Activated CD4-positive, alpha-beta T cell treated with anti-CD3 and anti-CD28 coated beads, Interleukin-2, amount 50 U/mL, for 4 hours (primary cell): ENCODE measurements at places on chromosomes 5 and 9.

DNA sequence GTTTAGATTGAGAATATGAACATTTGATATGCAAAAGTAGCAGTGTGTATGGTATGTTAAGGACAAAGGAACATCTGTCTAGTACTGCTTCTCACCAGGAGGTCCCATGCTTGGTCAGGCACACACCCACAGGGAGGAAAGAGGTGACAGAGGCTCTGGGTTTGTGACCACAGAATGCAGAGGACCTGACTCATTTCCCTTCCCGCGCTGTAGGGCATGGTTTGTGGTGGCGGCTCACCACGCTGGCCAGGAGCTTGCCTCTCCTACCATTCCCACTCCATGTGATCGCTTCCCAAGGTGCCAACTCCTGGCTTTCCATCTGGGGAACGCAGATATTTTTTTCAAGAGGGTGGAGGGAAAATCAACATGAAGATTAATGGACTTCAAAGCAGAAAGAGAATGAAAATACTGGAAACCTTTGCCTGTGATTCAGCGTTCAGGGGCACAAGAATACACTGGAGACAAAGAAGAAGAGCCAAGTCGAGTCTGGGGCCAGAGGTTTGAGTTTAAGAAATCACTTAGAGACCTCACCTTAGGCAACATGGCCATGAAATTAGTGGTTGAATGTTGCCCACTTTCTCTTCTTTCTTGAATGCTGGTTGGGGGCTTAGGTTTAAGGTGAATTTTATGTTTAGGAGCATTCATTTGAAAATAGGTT lies 477.8 kb downstream of the CCDC171 start:
- no peak for DNase-seq

DNA sequence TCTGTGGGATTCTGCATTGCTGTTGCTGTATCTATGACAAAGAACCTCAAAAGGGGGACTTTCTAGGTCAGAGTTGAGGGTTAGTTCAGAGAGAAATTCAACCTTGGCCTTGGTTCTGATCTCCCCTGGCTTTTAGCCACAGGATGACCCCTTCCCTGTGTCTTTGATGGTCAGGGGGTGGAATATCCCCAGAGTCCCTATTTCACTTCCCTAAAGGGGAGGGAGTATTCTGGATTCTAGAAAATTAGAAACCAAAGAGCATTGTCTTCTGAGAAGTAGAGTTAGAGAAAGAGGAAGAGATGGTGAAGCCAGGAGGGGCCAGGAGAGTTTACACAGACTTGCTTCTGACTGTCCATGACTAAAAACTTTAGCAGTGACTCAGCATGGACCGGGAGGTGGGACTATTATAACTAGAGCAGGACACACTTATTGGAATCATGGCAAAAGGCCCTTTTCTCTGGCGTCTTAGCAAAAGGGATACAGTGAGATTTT lies 56.2 kb upstream of the LPAR1 start:
- no peak for DNase-seq

- no peak for DNase-seq
Observed at GRCh38 chr5:172090976-172091547, 84.6 kb upstream of the FBXW11 start.

- no peak for DNase-seq
Observed at GRCh38 chr9:91037511-91038482, 236.2 kb downstream of the SYK start.

- no peak for DNase-seq
Observed at GRCh38 chr5:131285703-131286399, 22.0 kb downstream of the CDC42SE2 start.

DNA sequence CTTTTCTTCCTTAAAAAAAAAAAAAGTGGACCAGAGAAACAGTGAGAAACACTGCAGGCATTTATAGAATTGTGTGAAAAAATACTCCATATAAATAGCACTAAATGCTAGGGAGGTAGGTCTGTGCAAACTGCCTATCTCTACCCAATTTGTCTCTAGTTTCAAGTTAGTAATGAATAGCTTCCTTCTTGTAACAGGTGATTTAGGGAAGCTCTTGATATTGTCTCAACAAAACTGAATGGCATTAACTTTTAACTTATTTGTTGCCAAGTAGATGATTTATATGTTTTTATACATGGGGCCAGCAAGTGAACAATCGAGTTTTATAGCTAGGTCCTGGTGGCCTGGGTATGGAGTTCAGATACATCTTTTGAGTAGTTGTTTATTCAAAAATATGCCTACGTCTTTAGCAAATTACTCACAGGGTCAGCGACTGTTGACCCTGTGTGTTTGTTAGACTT lies 283.6 kb downstream of the NR3C1 start:
- no peak for DNase-seq

DNA sequence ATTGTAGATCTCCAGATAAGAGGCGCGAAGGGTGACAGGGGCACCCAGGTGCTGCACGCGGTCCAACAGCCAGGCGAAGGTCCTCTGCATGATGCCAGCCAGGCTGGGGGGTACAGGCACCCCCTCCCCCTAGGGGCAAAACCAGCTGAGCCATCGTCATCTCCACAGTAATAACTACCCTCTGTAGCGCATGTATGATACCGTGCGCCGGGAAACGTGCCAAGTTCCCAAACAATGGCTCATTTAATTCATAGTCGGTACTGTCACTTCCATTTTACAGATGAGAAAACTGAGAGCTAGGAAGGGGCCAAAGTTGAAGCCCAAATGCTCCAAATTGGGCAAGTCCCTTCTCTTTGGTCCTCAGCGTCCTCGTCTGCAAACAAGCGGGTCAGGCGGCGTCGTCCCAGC lies 1.5 kb downstream of the KIF12 start:
- DNase-seq: no peak

DNA sequence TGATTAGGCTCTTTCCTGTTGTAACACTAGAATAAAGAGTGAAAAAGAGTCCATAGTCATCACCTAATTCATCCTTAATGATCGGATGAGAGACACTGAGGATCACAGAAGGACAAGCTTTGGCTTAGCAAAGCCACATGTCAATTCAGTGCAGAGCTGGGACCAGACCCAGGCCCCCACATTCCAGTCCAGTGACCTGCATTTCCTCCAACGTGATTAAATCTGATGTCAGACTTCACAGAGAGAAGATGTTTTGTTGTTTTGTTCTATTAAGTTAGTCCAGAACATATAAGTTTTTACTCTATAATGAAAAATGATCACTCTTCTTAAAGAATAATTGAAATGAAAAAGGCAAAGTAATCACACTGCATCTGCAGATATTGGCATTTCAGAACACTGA lies 377.9 kb upstream of the PAPPA start:
- DNase-seq: no peak

DNA sequence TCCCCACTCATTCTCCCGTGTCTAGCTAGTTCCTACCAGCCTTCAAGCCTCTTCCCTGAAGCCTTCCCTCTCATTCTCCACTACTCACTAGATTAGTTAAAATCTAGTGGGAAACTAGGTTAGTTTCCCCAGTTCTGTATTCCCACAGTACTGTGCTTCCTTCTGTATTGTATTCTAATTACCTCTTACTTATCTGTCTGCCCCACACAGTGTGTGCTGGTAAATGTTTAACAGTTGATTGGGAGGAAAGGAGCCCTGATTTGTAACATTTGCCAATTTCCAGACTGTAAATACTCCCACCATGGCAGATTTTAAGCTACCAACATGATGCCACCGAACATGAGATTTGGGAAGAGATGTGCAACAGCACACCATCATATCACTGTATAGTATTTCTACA lies 8.3 kb downstream of the KLHL3 start:
- DNase-seq: no peak

DNA sequence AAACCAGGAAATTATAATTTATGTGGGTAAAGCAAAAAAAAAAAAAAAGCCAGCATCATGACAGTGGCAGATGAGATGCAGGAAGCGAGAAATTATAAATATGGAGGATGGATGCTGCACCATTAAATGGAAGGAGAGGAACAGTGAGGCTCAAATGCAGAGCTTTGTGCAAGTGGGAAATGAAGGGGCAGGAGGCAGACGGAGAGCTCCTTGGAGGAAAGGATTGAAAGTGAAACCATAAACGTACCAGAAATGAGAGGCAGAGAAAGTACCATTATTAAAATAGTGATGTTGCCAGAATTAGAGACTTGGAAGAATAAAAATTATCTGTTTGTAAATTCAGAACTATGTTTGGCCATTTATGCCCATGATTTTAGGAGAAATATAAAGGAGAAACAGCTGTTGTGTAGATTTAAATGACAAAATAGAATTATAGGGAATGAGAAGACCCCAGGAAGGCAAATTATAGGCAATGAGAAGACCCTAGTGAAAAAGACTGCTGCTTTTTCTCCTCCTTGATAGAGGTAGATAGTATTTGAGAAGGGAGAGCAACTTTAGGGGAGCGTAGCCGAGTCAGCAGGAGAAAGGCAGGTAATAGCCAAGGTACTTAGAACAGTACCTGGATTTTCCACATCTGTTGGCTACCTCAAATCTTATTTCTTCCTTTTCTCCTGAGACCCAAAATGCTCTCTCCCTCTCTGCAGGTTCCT lies 341.0 kb upstream of the CD180 start:
- no peak for DNase-seq

DNA sequence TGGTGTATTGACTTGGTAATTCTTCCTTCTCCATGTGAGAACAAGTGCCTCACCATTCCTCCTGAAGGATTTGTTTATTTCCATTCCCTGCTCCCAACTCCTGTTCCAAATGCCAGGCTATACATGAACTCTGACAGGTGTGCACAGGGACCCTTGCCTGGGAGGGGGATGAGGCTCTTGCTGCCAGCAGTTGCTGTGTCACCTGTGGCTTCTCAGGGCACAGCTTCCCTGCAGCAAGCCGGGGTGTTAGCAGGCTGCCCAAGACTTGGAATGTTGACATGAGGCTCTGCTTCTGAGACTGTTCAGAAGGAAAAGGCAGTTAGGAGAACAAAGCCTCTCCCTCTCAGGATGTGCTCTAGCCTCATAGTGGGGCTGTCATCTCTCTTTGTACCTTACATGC lies 131.3 kb downstream of the DOCK2 start:
- no peak for DNase-seq

- no peak for DNase-seq
Observed at GRCh38 chr9:68706363-68707201, 1.5 kb downstream of the PIP5K1B start.

- DNase-seq: no peak
Observed at GRCh38 chr9:129478461-129478860, 142.4 kb downstream of the C9orf50 start.

- no peak for DNase-seq
Observed at GRCh38 chr5:154258531-154259217, 68.1 kb downstream of the GALNT10 start.

DNA sequence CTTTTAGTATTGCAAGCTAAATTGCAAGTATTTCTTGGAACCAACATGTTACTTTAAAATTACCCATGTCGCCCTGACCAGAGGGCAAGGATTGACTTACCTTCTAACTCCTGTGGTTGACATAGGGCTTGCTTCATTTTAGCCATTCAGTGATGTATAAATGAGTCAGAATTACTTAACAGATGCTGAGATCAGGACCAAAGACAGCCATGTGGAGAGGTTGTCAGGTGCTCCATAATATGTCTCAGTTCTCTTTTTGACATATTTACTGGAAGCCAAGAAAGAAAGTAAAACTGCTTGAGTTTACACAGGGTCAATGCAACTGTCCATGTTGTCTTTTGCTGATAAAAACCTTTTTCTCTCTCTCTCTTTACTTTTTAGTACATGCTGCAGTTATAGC lies 33.2 kb downstream of the F2RL2 start:
- DNase-seq: no peak

GRCh38 chr5:2832394-2832793 lies 80.9 kb upstream of the IRX2 start:
- DNase-seq: no peak

DNA sequence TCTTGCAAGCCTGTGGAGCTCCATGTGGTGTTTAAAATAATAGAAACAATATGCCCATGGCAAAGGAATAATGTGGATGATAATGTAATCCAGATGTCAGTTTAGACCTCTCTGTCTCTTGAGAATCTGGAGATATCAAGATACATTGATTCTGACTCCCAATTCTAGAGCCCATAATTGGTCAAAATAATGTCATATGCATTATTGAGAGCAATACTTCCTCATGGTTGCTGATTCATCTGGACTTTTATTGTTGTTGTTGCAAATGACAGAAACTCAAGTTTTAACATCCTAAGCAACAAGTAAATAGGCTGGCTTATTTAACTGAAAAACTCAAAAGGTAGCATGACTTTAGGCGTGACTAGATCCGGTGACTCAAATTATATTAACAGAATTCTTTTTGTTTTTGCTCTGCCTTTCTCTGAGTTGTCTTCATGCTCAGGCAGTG lies 152.1 kb downstream of the PCSK1 start:
- DNase-seq: no peak

GRCh38 chr9:74499770-74500583 lies 2.8 kb downstream of the RORB start:
- no peak for DNase-seq

DNA sequence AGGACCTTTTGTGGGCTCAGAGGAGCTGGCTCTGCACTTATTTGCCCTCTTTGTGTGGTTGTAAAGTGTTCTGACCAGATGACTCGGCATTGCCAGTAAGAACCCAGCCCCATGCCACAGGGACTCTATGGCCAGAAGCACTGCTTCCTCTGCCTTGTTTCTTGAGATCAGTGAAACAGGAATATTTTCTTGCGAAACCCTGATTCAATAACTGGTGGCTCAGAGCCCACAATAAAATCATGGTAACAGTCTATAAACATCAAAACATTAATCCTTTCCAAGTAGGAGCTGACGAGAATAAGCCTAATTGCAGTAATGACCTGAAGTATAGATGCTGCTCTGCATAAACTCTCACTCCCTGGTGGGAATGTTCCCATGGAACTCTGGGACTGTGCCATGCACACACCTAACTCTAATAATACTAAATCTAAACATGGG lies 344.3 kb downstream of the ZNF608 start:
- no peak for DNase-seq

DNA sequence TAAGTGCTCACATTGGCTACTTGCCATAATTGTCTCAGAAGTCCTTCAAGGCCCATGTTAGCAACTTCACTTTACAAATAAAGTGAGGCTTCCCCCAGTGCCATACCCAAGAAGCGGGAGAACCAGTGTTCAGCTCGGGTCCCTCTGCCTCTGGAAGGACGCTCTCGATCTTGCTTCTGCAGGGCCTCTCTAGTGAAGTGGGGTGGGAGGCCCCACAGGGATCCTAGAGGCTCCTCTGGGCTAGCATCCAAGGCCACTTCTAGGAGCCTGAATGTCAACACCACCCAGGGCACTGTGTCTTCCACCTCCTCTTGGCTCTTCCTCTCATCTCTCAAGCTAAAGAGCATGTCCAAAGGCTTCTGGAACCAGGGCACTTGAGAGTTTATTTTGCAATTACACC lies 282.5 kb downstream of the GADD45G start:
- no peak for DNase-seq
